ENCODE measurements at places on chromosomes 13 and 19.

DNA sequence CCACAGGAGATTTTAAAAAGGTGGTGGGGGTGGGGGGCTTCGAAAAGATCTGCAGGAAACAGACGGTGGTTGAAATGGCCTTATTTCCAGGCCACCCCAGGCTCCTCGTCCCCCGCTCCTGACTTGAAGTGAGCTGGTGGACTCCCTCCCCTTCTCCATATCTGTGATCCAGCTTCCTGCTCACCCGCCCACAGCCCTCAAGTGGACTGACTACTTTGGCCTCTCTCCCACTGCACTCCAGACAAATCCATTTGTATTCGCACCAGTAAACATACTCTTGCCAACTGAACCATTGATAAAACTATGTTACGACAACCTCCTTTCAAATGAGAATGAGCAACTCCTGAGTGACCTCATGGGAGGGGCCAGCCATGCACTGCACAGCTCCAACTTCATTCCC is 259.5 kb downstream of the COL4A1 start:
- no peak for DNase-seq

GRCh38 chr19:1097810-1098176 is 2.6 kb upstream of the POLR2E start:
- DNase-seq, result no peak

DNA sequence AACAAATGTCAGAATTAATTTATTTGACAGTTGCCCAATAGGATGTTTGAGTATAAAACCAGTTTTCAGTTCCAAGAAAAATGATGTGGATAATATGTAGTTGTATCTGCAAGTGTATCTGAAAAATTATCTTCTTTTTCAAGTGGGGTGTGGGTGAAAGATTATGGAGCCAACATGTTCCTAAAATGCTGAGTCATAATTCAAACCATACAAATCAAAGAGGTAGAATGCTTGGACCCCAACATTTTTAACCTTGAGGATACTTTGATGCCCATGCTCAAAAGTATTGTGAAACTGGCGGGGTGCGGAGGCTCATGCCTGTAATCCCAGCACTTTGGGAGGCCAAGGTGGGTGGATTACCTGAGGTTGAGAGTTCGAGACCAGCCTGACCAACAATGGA is 54.0 kb upstream of the ZNF724 start:
- no peak for DNase-seq

- DNase-seq, result peak; percentile 71
Measured at GRCh38 chr19:15180451-15181390, 20.1 kb downstream of the NOTCH3 start.

- no peak for DNase-seq
Measured at GRCh38 chr19:15282311-15282705, 50.0 kb downstream of the BRD4 start.

DNA sequence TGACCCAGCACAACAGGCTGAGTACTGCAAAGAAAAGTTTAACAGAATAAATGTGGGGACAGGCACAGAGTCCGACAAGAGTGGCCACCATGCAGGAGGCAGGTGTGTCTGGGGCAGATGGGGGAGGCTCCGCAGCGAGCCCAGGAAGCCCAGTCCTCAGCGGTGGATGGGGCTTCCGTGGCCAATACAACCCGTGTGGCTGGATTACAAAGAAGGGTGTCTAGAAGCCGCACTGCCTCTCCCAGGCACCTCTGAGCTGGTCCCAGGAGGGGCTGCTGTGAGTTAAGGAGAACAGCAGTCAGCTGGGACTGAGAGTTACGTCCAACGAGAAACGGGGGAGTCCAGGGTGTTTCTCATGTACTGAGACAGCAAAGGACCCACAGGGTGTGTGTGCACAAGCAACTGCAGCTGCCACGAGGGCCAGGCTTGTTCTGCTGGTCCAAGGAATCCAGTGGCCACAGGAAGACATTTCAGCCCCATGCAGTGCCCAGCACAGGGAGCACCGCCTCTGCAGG is 70.2 kb downstream of the SPACA7 start:
- no peak for DNase-seq

DNA sequence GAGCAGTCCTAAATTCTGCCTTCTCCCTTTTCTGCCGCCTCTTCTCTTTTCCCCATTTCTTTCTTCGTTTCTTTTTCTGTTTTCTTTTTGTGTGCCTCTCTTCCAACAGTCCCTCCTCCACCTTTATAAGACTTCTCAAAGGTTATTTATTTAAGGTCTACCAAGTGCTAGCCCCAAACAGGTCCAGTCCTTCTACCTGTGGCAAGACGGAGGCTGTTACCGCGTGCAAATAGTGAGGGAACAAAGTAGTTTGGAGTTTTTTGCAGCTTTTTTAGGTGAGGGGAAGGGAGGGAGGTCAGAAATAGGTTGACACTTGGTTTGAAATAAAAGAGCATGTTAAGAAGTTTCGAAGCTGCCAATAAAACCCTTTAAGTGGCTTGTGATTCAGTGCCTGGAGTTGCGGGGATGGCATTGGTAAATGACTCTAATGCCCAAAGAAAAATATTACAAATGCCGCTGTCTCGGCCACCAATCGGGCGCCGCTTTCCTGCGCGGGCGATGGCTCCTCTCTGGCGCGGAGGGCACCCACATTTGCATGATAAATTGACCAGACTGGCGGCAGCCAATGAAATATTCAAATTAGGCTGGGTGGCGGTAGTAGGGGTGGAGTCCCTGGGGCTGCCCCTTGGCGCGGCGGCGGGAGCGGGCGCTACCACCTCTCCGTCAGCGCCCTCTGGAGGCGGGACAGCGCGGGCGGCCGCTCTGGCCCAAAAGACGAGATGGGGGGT is 7.5 kb upstream of the TSHZ3 start:
- DNase-seq, result peak; percentile 81

DNA sequence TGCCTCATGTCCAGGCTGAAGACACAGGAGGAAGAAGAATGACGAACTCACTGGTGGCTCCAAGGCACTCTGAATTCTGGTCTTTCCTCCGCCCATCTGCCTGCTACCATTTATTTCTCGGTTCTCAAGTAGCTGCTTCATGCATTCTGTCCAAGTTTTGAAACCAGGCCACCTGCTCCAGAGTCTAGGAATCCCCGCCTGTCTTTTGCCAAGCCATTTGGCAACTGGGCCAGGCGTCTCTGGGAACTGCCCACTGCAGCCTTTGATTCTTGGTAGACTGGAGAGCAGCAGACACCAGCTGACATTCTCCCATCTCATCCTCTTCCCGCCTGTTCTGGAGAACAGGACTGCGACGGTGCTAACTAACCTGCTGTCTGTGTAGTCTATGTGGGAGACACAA is 10.8 kb downstream of the SLC35E1 start:
- no peak for DNase-seq

DNA sequence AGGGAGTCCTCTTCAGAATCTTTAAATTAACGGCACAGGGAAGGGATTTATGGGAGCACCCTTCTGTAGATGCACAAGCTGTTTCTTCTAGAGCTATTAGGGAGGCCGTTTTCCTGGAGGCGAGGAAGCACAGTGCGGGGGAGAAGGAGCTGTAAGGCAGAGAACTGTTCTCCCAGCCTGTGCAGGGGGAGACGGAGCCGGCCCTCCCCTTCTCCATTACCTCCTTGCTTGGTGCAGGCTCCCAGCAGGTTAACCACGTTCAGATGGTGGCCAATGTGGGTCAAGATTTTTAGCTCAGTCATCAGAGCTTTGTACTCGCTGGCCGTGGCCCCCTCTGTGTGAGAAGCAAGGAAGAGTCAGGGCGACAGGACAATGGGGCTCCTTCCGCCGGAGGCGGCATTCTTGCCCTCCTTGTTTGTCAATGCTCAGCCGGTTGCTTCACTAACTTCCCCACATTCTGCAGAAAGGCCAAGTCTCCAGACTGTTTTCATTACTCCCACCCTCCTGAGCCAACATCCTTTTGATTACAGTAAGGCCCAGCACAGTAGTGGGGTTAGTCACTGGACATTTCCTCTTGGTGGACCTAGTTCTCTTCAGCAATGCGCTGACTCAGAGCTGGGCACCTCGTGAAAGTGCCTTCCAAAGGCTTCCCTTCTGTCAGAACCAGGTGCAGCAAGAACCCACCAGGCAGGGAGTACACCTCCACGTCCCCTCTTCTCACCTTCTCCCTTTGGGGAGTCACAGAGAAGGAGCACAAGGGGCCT is 165.4 kb downstream of the FLT1 start:
- DNase-seq, result no peak

GRCh38 chr13:71089056-71089455 is 777.9 kb downstream of the DACH1 start:
- no peak for DNase-seq

GRCh38 chr13:77692746-77693448 is 4.6 kb upstream of the SLAIN1 start:
- DNase-seq, result no peak

GRCh38 chr13:98504029-98504351 is 72.9 kb downstream of the STK24 start:
- no peak for DNase-seq

GRCh38 chr19:19514881-19515641 is at the start of gene TSSK6:
TSSK6 (minus strand) TSS chr19:19515548; CDS start chr19:19515427, 121 bp downstream.
- no peak for DNase-seq

- no peak for DNase-seq
Measured at GRCh38 chr19:33445442-33446329, 72.2 kb downstream of the CEBPG start.

DNA sequence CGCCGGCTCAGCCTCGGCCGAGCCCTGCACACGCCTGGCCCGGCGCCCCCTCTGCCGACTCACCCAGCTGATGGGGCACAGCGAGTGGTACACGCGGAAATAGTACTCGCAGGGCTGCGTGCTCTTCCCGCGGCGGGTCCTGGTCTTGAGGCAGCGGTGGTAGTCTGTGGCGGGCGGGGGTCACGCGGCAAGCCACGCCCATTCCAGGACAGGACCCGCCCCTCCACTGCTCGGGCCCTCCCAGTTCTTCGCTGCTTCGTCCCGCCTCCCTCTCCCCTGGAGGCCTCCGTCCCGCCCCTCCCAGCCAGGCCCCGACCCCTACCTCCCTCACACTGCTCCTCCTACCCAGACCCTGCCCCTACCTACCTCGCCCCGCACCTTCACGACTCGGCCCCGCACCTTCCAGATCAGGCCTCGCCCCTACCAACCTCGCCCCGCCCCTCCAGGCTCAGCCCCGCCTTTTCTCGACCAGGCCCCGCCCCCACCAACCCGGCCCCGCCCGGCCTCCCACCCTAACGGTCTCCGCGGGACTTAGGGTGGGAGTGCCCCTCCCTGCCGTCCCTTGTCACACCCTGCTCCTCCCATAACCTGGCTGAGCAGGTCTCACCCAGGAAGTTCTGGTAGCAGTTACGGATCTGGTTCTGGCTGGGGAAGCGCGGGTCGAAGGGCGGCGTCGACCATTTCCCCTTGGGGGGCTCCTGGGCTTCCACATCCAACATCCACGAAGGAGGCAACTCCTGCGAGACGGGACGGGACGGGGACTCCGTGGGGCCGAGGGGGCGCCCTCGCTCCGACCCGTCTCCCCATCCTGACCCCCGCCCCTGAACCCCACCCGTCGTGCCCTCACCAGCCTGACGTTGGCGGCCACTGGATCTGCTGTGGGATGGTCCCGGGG is 469 bp downstream of the COX6B2 start:
- DNase-seq, result peak; percentile 94

DNA sequence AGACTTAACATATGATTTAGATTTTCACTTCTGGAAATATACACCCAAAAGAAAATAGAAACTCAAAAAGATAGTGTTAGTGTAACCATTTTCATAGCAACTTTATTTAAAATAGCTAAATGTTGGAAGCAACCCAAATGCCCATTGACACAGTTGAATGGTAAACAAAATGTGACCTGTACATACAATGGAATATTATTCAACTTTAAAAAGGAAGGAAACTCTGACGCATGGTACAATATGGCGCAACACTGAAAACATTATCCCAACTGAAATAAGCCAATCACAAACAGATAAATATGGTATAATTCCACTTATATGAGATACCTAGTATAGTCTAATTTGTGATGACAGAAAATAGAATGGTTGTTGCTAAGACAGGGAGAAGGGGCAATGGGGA is 1456.1 kb upstream of the MIR17HG start:
- no peak for DNase-seq

- DNase-seq, result peak; percentile 86
Measured at GRCh38 chr19:3665681-3666544, 34.4 kb downstream of the PIP5K1C start.

DNA sequence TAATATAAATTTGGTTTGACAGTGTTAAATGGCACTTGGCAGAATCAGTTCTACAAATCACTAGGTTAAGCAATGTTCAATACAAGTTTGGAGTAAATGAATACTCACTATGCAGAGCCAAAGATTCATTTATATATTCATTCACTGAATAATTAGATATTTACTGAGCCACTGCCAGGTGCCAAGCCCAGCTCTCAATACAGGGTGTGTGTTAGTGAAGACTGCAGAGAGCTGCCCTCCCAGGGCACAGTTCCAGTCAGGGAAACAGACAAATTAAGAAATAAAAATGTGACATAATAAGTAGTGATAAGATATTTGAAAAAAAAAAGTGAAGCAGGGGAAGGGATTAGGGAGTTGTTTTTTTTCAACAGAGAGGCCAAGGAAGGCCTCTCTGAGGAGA is 411.7 kb downstream of the KCNRG start:
- no peak for DNase-seq

DNA sequence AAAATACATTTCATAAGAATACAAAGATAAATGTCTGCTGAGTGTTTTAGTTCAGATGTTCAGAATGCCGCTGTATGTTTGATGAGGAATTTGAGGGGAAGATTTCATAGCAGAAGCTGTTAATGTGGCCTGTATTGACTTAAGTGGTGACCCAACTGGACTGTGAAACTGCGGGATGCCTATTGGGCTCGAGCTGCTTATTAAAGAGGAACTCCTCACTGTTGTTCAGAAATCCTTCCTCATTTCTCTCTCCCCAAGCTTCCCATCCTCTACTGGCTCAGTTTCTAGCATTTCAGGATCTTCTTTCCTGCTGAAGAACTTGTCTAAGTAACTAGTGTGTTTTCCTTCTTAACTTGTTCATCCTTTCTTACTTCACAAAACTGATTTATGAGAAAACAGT is 20.4 kb downstream of the DGKH start:
- no peak for DNase-seq

DNA sequence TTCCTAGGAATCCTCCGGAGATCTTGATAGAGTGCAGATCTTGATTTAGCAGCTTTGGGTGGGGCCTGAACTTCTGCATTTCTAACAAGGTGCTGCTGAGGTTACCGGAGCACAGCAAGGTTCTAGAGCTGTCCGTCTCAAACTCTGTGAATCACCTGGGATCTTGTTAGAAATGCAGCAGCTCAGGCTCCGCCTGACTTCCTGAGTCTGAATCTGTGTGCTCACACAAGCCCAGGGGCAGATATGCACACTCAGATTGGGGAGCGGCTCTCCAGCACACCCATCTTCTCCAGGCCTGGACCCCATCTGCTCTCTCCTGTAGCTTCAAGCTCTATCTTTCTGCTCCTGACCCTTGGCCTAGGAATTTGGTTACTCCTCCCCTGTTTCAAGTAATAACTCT is 3.5 kb upstream of the TEX26 start:
- no peak for DNase-seq

All from HEK293T (cell line).